Prostate gland (tissue), 2 donors: ENCODE measurements at places on chromosomes 16 and 17. TPM values are rescaled to one million over a fixed set of nuclear protein-coding genes. Genes with fewer than 3 reads are reported as not detected.
A peak's percentile ranks its signal among the peaks of the same experiment; 100 is the strongest.

- H3K4me1 ChIP-seq: peaks cover under 1% of the 10 kb centered on the region
- H3K27me3 ChIP-seq: no peaks in the 10 kb centered on the region
- H3K36me3 ChIP-seq: no peaks in the 10 kb centered on the region
- peak overlapping the region; percentile 36 for H3K27ac ChIP-seq
- no peak for DNase-seq
- H3K4me3 ChIP-seq: no peak overlapping the region
Measured at GRCh38 chr16:13926464-13926863, 6.5 kb downstream of the ERCC4 start.

- peaks cover 3% of the 10 kb centered on the region for H3K27me3 ChIP-seq
- H3K27ac ChIP-seq: no peak overlapping the region
Measured at GRCh38 chr17:51524524-51524923, 264.2 kb downstream of the UTP18 start.

GRCh38 chr17:50051082-50051576 is 4.8 kb upstream of the ITGA3 start:
- peak overlapping the region; percentile 89 for H3K27ac ChIP-seq
- H3K4me3 ChIP-seq: no peak overlapping the region
- H3K4me1 ChIP-seq: peaks cover 10% of the 10 kb centered on the region
- DNase-seq: no peak
- H3K36me3 ChIP-seq: no peaks in the 10 kb centered on the region

DNA sequence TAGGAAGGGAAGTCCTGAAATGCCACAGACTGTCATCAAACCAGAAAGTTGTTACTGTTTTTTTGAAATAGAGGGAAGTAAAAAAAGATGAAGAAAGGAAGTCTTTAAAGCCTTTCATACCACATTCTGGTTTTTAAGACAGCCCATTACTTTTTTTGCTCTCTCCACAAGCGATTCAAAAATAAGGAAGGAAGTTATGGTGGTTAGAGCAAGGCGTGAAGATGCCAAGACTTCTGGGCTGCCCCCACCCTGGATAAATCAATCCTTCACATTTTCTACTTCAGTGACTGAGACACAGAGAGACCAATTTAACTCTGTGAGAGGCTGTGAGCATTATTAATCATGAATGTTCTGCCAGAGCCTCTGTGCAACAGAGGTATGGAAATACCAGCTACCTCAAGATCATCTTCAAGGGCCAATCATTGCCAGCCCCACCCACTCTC is 82.3 kb upstream of the BCAR1 start:
- no peak overlapping the region for H3K4me3 ChIP-seq
- H3K36me3 ChIP-seq: no peaks in the 10 kb centered on the region
- no peak overlapping the region for H3K27ac ChIP-seq

DNA sequence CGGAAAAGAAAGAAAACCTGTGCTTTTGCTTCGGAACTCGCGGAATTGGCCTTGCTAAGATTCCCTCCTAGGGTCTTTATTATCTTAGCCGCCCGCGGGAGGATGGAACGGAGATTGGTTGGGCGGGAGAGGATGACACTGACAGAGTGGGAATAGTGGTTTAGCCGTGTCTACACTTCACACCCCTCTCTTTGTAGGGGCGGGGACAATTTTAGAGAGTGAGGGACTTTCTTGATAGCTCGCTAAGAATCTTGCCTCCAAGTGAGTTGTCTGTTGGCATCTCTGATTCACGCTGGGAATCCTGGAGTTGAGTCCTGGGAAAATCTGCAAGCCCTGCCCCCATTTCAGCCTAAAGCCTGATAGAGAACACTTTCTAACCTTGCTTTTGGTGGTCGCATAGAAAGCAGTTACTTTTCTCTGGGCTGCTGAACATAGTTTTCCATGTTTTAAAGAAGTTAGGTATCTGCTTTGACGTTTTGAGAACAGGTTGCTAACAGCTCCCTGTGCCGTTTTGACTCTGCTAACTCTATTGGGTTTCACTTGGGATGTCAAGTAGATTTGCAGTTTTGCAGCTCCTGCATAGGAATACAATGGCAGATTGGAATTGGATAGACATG is 697 bp downstream of the NOL11 start:
- no peaks in the 10 kb centered on the region for H3K4me1 ChIP-seq
- peak overlapping the region; percentile 69 for H3K4me3 ChIP-seq

The ODAD4 gene
- total RNA-seq: 4.3 TPM

DNA sequence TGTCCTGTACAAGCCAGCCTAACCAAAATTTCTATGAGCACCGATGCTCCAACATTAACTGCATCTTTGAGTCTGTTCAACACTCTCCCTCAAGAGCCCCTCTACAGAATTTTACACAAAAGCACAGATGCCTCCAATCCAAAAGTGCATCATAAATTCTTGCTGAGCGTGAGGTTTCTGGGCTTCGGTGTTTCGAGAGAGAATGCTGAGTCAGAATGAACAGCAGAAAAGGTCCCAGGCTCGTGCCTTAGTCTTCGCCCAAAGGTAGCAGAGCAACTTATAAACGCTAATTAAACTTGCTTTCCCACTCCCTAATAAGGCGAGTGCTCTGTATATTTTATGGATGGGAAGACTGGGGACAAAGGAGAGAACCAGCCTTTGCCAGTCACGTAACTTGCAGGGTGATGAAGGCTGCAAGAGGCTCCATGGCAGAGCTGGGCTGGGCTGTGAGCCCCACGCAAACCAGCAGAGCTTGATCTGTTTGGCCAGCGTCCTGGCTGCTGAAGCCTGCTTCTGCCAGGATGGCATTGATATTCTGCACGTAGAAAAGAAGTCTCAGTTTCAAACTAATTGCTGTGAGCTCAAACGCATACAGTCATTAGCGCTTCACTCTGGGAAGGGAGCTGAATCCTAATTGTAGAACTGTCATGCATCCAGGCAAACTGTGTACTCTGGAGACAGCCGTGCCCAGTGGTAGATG is 138.5 kb downstream of the DNAH9 start:
- no peaks in the 10 kb centered on the region for H3K4me1 ChIP-seq
- H3K4me3 ChIP-seq: no peak overlapping the region
- no peak for DNase-seq
- H3K27me3 ChIP-seq: no peaks in the 10 kb centered on the region

- no peak overlapping the region for H3K27ac ChIP-seq
- no peak for DNase-seq
- no peak overlapping the region for H3K4me3 ChIP-seq
- H3K4me1 ChIP-seq: no peaks in the 10 kb centered on the region
- H3K27me3 ChIP-seq: no peaks in the 10 kb centered on the region
- H3K36me3 ChIP-seq: no peaks in the 10 kb centered on the region
Measured at GRCh38 chr17:2034806-2035540, 5.0 kb downstream of the DPH1 start.

- H3K4me1 ChIP-seq: peaks cover 4% of the 10 kb centered on the region
- H3K36me3 ChIP-seq: no peaks in the 10 kb centered on the region
- no peak for DNase-seq
Measured at GRCh38 chr16:27826893-27827289, 236.6 kb downstream of the GSG1L start.

The PERCC1 gene
- 26.0 TPM for total RNA-seq

DNA sequence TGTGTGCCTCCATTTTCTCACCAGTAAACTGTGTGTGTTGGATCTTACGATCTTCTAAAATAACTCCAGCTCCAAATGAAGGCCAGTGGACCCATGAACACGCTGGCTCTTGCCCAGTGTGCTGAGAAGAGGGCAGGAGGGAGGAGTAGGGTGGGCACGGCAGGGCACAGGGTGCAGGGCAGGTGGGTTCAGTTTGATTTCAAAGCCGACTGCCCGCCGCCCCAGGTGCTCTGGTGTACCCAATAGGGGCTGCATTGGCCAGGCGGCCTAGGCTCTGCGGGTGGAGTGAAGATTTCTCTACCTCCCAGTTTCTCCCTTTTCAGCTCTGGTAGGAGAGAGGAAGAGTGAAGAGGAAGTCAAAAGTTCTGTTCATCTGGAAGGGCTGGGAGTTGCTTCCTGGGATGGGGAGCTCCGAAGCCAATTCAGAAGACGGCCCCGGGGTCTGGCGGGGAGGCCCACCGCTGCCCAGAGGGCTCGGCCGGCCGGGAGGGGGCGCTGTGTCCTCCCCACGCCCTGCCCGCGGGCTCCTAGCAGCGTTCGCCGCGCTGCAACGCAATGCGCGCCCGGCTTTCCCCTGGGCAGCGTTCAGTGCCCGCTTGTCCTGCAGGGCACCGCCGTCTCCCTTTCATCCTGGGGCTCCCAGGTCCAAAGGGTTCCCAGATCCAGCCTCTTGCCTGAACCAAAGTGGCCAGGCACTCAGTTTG is 1.1 kb upstream of the CRHR1 start:
- no peak overlapping the region for H3K27ac ChIP-seq
- peaks cover 6% of the 10 kb centered on the region for H3K4me1 ChIP-seq
- DNase-seq: no peak
- peak overlapping the region; percentile 32 for H3K4me3 ChIP-seq
- no peaks in the 10 kb centered on the region for H3K36me3 ChIP-seq

- H3K27ac ChIP-seq: no peak overlapping the region
- no peaks in the 10 kb centered on the region for H3K36me3 ChIP-seq
- no peaks in the 10 kb centered on the region for H3K4me1 ChIP-seq
- DNase-seq: no peak
- no peak overlapping the region for H3K4me3 ChIP-seq
Measured at GRCh38 chr16:88309908-88310265, 72.9 kb upstream of the ZNF469 start.

The CDYL2 gene
- total RNA-seq: 42.8 TPM

The TNFRSF13B gene
- not detected for total RNA-seq
